ENCODE measurements at places on chromosomes 1 and 21.
A peak's percentile ranks its signal among the peaks of the same experiment; 100 is the strongest.

- no peak for DNase-seq
Measured at GRCh38 chr1:14254251-14254650, 344.2 kb upstream of the KAZN start.

DNA sequence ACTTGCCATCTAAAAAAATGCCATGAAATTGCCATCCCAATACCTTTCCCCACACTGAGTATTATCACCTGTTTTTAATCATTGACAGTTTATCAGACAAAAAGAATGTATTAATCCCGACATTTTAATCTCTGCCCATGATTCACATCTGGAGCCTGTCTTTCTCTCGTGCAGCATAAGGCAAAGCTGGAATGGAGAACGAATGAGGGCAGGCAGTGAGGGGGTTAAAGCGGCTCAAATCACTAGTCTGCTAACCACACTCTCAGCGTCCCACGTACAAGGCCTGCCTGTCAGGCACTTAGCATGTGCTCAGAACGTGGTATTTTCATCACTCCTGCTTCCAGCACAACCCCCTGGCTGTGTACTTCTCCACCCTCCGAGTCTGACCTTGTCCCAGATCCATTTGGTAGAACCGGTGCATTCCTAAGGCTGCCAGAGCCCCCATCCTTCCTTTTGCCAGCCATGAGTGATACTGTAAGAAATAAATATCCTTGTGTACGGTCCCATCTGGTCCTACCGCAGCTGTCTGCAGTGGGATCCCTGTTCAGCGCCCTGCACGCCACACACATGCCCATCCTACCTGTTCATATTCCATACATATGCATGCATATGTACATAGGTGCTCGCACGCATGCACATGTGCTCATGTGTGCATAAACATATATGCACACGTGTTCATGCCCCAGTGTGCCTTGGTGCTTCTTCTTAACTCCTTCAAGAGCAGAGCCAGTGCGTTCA is 34.6 kb upstream of the FHAD1 start:
- DNase-seq: no peak

DNA sequence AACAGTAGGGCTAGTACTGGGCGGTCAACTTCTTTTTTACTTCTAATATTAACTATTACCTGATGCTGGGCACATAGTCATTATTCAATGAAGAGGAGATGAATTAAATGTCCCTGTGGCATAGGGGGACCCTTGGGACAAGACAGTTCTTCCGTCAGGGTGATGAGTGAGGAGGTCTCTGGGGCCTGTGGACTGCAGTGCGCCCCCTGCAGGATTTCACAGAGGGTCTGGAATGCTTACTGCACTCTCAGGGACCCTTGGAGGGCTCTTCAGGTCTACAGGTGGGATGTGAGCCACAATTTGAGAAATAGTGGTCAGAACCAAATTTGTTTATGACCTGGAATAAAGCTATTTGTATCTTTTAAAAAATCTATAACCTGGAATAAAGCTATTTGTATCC is 149.4 kb downstream of the FAM78B start:
- DNase-seq: no peak

- DNase-seq: peak; percentile 62
Measured at GRCh38 chr1:150567717-150568593, 11.5 kb downstream of the MCL1 start.

GRCh38 chr1:47742890-47743760 is 254.1 kb downstream of the TRABD2B start:
- no peak for DNase-seq
